Stimulated activated CD4-positive, alpha-beta T cell treated with anti-CD3 and anti-CD28 coated beads, Interleukin-2, amount 100 ng/mL, for 4 hours (primary cell): ENCODE measurements at places on chromosomes 12 and 14.

GRCh38 chr12:47273191-47273626, 193.4 kb upstream of the AMIGO2 start:
- no peak for DNase-seq

GRCh38 chr14:102903248-102903888, 19.1 kb upstream of the AMN start:
- no peak for DNase-seq

GRCh38 chr14:23153851-23154796, 29.3 kb downstream of the SLC7A8 start:
- no peak for DNase-seq

GRCh38 chr14:24204163-24205146, 1.0 kb upstream of the TSSK4 start:
- no peak for DNase-seq
